ENCODE measurements at places on chromosomes 7 and 10. TPM values are rescaled to one million over a fixed set of nuclear protein-coding genes. Genes with fewer than 3 reads are reported as not detected.

Gene ECHDC3
- 15.3 TPM for total RNA-seq

Gene MMP21
- total RNA-seq = 0.91 TPM

Gene COL26A1
- 0.42 TPM for total RNA-seq

GRCh38 chr7:135717693-135718092, 10.3 kb downstream of the SLC13A4 start:
- no peak overlapping the region for H3K27ac ChIP-seq
- H3K27me3 ChIP-seq = no peaks in the 10 kb centered on the region
- no peak for DNase-seq
- peaks cover 1% of the 10 kb centered on the region for H3K4me1 ChIP-seq
- no peak overlapping the region for H3K4me3 ChIP-seq

Data from ovary (tissue), 10 donors.